ENCODE measurements at places on chromosomes 5 and 9. TPM values are rescaled to one million over a fixed set of nuclear protein-coding genes. Genes with fewer than 3 reads are reported as not detected.

DNA sequence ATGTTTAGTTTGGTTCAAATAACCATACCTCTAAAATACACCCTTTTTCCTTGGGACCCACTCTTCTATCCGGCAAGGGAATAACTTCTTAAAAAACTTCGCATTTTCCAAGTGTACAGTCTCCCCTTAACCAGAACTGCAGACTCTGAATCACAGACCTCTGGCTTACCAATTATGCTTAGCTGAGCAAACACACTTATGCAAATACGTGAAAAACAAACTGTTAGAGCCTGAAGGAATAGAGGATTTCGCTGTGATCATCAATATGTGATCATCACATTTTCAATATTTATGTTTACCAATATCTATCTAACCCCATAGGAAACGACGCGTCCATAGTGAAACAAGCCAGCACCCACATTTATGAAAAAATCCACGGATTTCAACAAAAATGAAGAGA, 1.3 kb downstream of the LPAR1 start:
- no peak for DNase-seq

- no peak for DNase-seq
Measured at GRCh38 chr5:68582284-68582683, 366.7 kb downstream of the PIK3R1 start.

DNA sequence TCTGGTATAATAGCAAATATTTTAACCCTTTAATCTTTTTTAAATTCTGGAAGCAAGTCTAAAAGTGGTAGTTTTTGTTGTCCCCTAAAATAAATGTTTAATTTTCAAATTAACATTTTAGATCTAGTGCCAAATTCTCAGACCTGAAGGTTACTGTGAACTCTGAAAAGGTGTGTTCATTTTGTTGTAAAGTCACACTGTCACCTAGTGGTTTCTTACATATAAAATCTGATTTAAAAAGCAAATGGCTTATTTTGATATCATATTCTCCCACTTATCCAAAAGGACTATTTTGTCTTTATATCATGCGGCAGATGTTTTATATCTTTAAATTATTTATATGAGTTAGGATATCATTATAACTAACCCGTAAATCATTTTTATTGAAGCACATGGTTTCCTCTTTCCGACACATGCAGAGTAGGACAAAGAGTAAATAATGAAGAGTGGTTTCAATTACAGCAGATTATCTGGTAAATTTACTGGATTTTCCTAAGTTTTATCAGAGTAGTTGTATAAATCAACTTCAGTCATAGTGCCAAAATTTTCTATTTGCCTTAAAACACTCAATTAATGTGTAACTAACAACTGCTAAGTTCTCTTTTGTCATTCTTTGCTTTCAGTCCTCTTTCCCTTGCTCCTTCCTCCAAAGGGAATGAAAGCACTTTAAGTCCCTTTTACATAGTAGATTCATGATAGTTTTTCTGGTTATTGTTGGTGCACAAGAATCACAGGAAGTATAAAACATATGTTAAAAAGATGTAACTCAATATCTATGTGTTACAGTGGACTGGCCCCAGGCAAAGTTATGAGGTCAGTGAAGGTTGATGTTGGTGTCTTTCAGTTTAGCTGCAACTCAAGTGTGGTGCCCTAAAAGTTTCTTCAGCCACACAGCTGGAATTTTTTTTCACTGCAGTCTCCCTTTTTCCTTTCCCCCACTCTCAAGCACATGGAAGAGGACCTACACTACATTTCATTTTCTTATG, 189.6 kb downstream of the COX7C start:
- no peak for DNase-seq

DNA sequence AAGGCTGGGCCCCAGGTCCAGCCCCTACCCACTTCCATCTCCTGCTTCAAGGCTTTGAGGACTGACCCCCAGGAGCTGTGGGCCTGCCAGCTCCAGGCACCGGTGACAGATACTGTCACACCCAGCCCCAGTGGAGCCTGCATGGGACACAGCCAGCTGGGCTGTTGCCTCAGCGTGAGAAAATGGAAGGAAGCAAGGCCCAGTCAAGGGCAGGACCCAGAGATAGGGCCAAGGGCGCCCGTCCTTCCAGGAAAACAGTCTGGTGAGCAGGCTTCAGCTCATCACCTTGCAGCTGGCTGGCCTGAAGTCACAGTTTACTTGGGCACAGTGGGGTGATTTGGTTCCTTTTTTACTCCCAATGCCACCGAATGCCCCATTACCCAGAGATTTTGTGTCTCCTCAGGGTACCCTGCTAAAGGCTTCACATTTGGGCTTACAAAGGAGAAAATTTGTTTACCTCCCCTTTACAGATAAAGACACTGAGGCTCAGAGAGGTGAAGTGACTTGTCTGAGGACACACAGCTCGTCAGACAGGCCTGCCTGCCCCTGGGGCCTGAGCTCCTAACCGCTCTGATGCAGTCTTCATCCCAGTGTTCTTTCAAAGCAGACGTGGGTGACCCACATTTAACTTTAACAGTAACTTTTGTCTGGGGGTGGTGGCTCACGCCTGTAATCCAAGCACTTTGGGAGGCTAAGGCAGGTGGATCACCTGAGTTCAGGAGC, 21.5 kb upstream of the WDR38 start:
- DNase-seq: no peak

- no peak for DNase-seq
Measured at GRCh38 chr9:129163753-129164152, 14.3 kb downstream of the IER5L start.

GRCh38 chr9:3746296-3747275, 220.8 kb upstream of the RFX3 start:
- no peak for DNase-seq

GRCh38 chr5:132057498-132058255, 2.8 kb upstream of the IL3 start:
- no peak for DNase-seq

DNA sequence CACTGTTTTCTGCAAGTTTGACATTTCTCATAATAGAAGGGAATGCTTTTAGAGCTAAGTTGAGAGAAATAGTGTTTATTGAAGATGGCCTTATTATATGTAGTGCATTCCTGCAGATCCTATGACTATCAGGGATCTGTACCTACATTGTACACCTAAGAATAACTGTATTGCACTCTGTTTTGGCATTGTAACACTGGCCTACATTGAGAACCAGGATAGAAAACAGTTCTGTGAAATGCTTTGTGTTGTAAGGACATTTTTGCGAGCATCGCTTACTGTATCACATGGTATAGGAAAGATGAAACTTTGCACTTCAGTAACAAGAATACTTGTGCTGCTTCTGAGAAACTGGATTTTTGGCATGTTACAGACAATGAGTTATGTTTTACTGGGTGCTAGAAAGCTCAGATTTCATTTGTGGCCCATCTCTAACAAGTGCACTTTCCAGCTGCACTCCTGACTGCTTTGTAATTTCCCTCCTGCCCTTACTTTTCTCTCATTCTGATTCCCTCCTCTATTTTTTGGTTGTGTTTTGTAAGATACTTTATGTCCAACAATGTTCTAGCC, 30.6 kb downstream of the C9orf85 start:
- DNase-seq: no peak

- no peak for DNase-seq
Measured at GRCh38 chr5:127418367-127418766, 99.1 kb upstream of the PRRC1 start.

DNA sequence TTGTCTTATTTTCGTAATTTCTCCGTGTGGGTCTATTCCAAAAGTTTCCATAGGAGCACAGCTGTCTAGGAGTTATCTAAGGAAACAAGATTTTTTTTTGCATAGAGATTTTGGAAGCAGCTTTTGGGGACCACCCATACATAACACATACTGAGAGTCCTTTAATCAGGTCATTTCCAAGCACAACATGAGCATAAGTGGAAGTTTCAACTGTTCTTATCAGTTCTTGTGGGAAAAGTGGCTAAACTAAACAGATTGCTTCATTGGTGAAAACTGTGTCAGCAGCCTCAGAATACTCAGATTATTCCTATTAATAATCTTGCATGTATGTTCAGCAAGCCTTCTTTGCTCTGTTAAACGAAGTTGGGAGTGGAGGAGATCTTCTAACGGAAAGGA, 153.6 kb upstream of the TYRP1 start:
- no peak for DNase-seq

GRCh38 chr5:34625246-34625645, 30.9 kb upstream of the RAI14 start:
- no peak for DNase-seq

- DNase-seq: no peak
Measured at GRCh38 chr9:137323531-137324331, 21.7 kb upstream of the NRARP start.

- no peak for DNase-seq
Measured at GRCh38 chr9:5596173-5596572, 32.7 kb upstream of the RIC1 start.

GRCh38 chr9:38263532-38263931, 129.0 kb upstream of the ALDH1B1 start:
- DNase-seq: no peak

DNA sequence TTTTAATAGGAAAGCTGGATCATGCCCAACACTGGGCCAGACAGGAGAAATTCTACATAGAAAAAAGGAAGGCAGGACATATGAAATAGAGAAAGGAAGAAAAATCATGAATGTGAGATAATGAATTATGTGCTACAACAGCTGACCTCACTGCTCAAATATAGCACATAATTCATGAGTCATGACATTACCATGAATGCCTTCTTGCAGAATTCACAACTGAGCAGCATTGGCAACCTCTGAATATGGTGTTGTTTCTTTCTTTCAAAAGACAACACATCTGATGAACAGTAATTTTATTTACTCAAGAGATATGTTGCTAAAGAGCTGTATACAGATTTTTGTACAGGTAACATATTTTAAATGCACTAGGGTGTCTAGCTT, 34.4 kb downstream of the APBA1 start:
- no peak for DNase-seq

DNA sequence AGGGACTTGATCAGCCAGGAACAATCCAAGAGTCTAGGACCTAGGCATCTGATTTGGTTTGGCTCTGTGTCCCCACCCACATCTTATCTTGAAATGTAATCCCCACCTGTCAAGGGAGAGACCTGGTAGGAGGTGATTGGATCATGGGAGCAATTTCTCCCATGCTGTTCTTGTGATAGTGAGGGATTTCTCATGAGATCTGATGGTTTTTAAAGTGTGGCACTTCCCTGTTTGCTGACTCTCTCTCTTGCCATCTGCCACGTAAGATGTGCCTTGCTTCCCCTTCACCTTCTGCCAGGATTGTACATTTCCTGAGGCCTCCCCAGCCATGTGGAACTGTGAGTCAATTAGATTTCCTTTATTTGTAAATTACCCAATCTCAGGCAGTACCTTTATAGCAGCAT, 201.7 kb upstream of the ACTBL2 start:
- no peak for DNase-seq

DNA sequence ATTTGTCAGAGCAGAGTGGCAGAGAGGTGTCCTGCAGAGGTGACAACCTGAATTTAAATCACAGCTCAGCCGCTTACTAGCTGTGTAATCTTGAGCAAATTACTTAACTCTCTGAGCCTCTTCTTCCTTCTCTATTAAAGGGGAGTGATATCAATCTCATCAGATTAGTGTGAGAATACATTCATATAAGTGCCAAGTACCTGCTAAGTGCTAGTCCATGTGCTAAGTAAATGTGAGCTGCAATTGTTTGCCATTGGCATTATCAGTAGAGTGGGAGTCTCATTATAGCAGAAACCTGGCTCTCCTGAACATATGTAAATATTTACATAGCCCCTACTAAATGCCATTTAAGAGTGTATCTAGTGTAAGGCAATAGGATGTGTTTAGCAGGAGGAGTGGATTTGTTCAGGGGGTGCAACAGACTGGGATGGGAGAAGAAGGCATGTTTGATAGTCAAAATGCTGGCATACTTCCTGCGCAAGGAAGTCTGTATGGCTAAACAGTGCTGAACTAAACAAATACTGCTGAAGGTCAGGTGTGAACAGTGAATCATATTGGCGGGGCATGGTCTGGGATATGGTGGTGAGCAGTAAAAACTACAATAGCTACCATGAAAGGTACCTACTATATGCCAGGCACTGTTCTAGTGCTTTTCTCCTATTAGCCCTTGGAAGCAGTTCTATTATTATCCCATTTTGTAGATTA, 74.5 kb downstream of the F2RL2 start:
- no peak for DNase-seq

- peak; percentile 86 for DNase-seq
Measured at GRCh38 chr9:132160802-132161742, 786 bp upstream of the NTNG2 start.

DNA sequence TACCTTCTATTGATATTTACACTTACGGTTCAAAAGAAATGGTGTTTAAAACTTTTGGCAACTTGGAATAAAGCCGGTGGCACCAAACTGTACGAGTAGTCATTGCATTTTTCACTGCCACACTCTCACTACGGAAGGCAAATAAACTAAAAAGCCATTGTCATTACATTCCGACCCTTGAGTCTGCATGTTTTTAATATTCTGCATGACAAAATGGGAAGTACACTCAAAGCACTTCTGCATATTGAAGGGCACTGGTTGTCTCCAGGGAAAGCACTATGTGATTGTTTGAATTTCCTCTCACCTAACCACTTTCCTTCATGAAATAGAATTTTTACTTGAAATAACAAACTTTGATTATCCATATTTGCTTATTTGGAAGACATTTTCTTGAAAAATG, 426.3 kb downstream of the CETN3 start:
- DNase-seq: no peak

- DNase-seq: no peak
Measured at GRCh38 chr5:109619606-109620005, 70.1 kb upstream of the MAN2A1 start.

DNA sequence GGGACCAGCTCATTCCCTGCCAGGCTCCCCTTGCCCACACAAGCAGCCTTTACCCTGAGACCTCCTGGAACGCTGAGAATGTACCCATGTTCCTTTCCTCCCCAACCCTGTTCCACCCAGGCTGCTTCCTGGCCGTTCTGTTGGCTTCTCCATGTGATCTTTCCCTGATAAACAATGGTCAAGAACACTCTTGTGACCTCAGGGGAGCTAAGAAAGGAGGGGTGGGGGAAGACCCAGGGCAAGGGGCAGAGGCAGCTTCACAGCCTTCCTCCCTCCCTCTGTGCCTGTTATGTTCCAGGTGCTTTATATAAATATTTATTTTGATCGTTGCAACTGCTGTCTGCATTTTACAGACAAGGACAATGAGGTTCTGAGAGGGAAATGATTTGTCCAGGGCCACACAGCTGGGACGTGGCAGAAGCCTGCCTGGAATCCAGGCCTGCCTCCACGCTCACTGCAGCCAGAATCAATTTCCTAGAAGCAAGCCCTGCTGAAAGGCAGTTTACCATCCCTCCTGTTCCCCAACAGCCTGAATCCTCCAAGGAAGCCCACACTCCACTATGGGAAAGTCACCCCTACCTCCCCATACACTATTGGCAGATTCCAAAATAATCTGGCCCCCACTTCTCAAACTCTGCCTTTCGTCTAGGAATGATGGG, 3.9 kb downstream of the SHROOM1 start:
- DNase-seq: no peak

The TMEFF1 gene
- not detected for total RNA-seq

The COMMD10 gene
- total RNA-seq: 18.3 TPM

The SPATA31E1 gene
- total RNA-seq: not detected

The SELENOP gene
- 0.53 TPM for total RNA-seq

The IGFBPL1 gene
- total RNA-seq: not detected

The SLC46A2 gene
- total RNA-seq: not detected

The IRGM gene
- total RNA-seq: 3.8 TPM
